IMR-90 (cell line): ENCODE measurements at places on chromosomes 5 and 9. TPM values are rescaled to one million over a fixed set of nuclear protein-coding genes. Genes with fewer than 3 reads are reported as not detected.

IL5 gene
- polyA plus RNA-seq, result not detected in 2 replicates

GRCh38 chr5:31707329-31707728, 68.4 kb downstream of the PDZD2 start:
- no peak overlapping the region for H3K27ac ChIP-seq
- H3K36me3 ChIP-seq, result no peaks in the 10 kb centered on the region
- H3K4me3 ChIP-seq, result no peak overlapping the region
- peaks cover 3% of the 10 kb centered on the region; the same call in 1 of the 2 replicates for H3K27me3 ChIP-seq

DNA sequence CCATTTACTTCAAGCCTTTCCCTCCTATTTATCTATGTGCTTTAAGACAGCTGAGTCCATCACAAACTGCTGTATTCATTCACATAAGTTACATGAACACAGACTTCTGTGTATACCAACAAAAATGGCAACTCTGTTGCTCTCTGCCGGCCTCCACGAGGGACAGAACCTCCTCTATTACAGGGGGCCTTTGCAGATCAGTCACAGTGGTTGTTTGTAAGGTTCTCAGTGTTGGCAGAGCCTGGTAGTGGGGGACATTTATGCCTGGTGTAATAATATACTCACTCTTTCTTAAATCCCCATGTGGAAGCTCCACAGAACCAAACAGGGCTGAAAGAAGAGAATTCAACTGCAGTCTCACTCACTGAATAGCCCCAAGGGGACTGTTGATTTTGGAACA, 76.5 kb downstream of the SLC1A1 start:
- no peak overlapping the region for H3K4me3 ChIP-seq
- no peak for DNase-seq
- H3K4me1 ChIP-seq, result no peaks in the 10 kb centered on the region
- H3K27me3 ChIP-seq, result no peaks in the 10 kb centered on the region; the same call in 1 of the 2 replicates
- H3K27ac ChIP-seq, result no peak overlapping the region

GRCh38 chr9:133058550-133059320, 3.0 kb upstream of the CEL start:
- peaks cover 3% of the 10 kb centered on the region; the same call in 1 of the 2 replicates for H3K4me1 ChIP-seq
- H3K27me3 ChIP-seq, result no peaks in the 10 kb centered on the region
- no peak for DNase-seq
- no peak overlapping the region for H3K4me3 ChIP-seq

- no peak overlapping the region for H3K4me3 ChIP-seq
- DNase-seq, result no peak
- no peaks in the 10 kb centered on the region for H3K36me3 ChIP-seq
- H3K27ac ChIP-seq, result no peak overlapping the region
- no peaks in the 10 kb centered on the region for H3K27me3 ChIP-seq
- H3K4me1 ChIP-seq, result no peaks in the 10 kb centered on the region; the same call in 1 of the 2 replicates
These were observed 384.6 kb upstream of the CD180 start for GRCh38 chr5:67581203-67581602.

GRCh38 chr9:95640336-95640735, 123.6 kb upstream of the PTCH1 start:
- no peaks in the 10 kb centered on the region for H3K36me3 ChIP-seq
- H3K4me1 ChIP-seq, result no peaks in the 10 kb centered on the region
- H3K27ac ChIP-seq, result no peak overlapping the region
- no peak for DNase-seq
- no peak overlapping the region for H3K4me3 ChIP-seq

DNA sequence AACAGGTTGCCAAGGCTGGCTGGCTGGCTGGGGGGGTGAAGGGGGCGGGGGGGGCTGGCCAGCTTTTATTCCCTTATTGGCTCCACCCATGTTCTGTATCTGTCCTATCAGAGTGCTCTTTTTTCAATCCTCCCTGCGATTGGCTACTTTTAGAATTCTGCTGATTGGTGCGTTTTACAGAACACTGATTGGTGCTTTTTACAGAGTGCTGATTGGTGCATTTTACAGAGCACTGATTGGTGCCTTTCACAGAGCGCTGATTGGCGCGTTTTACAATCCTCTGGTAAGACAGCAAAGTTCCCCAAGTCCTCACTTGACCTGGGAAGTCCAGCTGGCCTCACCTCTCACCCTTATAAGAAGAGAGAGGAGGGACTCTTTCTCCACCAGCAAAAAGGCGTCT, 175.9 kb downstream of the ERCC6L2 start:
- H3K27ac ChIP-seq, result no peak overlapping the region
- no peak overlapping the region for H3K4me3 ChIP-seq
- no peak for DNase-seq
- H3K36me3 ChIP-seq, result no peaks in the 10 kb centered on the region
- H3K27me3 ChIP-seq, result peaks cover 42% of the 10 kb centered on the region

- no peaks in the 10 kb centered on the region for H3K36me3 ChIP-seq
- peaks cover 3% of the 10 kb centered on the region for H3K4me1 ChIP-seq
- H3K4me3 ChIP-seq, result no peak overlapping the region
- no peak overlapping the region for H3K27ac ChIP-seq
These were observed 2.1 kb upstream of the NANS start for GRCh38 chr9:98054376-98054951.

TSSK1B gene
- 0.03 TPM in 1 of 2 replicates, not detected in the other for polyA plus RNA-seq

ZNF79 gene
- polyA plus RNA-seq, result 5.3 and 5.6 TPM in 2 replicates

DNA sequence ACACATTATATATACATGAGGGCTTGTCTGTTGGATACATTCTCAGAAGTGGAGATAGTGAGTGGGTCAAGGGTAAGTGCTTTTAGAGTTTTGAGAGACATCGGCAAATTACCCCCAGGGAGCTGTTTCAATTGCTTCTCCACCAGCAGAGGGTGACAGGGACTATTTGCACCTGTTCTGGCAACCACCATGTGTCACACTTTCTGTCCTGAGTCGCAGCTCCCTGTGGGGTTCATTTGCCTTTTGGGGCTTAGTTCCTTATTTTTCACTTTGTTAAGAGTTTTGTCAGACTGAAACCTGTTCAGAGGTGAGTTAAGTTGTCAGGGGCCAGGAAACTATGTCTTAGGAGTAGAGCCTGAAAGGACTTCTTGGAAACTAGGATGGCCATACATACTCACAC, 20.1 kb upstream of the SLC36A1 start:
- H3K4me3 ChIP-seq, result no peak overlapping the region
- no peaks in the 10 kb centered on the region for H3K4me1 ChIP-seq
- H3K27ac ChIP-seq, result no peak overlapping the region

CDKN2B gene
- 7.3 and 8.2 TPM in 2 replicates for polyA plus RNA-seq

DNA sequence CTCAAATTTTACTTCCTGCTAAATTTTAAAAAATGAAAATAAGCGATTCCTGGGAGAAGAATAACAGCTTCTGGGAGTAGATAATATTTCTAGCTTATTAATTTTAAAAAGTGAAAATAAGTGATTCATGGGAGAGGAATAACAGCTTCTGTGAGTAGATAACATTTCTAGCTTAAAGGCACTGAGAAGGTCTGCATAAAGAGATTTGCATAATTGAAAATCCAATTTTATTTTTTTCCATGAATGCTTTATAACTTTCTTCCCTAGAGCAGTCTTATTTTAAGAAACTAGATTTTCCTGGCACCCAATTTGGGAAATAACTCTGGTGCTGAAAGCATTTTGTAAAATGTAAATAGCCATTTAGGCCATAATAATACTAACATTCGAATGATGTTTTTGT, 65.9 kb upstream of the ASTN2 start:
- no peak for DNase-seq
- H3K27ac ChIP-seq, result no peak overlapping the region
- H3K27me3 ChIP-seq, result no peaks in the 10 kb centered on the region
- H3K4me3 ChIP-seq, result no peak overlapping the region
- no peaks in the 10 kb centered on the region for H3K4me1 ChIP-seq
- H3K36me3 ChIP-seq, result no peaks in the 10 kb centered on the region

DNA sequence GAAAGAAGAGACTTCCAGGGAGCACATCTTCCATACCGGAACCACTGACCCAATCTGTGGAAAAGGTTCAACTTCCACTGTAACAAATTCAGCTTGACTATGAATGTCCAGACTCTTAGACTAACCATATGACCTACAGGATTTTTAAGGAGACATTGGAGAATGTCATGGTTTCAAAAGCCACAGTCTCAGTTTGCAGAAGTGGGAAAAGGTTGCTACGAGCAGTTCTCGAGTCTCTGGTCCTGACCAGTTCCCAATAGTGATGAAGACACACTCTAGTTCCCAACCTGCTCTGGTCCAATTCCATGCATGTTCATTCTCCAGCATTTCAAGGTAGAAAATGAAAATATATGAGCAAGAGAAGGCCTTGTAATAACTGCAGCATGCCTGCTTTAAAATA, 158.0 kb downstream of the MAPKAP1 start:
- H3K4me3 ChIP-seq, result no peak overlapping the region
- H3K36me3 ChIP-seq, result 0 out of 2 replicates have a peak, but pooled peaks cover 1% of the 10 kb centered on the region
- peaks cover 21% of the 10 kb centered on the region for H3K4me1 ChIP-seq
- DNase-seq, result no peak
- no peaks in the 10 kb centered on the region for H3K27me3 ChIP-seq

DNA sequence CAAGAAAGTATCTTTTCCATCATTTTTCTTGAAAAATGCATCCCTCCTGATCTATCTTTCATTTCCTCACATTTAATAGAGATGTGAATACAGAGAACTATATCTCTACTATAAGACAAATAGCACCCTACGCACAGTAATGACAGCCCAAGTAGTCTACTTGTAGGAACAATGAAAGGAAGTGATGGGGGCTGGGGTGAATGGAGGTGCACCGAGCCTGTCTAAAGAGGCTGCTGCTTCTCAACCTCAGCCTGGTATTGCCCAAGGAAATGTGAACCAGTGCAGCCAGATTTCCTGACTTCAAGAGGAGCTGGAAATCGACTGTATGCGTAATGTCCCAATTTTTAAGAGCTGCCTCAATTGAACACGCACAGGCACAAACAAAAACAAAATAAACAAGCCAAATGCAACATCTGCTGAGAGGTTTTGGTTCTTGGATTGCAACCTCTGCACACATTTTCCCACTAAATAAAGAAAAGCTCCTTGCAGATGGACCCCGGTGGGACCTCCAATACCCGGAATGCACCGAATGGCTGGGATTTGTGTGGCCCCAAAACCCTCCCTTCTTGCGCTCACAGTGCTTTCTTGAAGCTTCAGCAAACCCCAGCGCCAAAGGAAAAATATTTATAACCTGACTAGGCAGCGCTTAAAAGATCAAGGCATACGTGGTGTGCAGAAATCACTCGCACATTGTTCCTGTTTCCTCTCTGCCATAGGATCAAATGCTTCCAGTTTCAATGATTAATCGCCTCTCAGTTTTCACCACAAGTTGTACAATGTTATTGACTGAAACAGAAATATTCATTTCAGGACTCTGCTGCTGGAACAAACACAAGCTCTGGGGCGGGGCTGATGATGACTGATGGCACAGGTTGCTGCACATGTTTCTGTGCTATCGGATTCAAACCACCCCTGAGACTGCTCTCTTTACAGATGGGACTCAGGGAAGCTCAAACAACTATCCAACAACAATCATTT, 68.3 kb downstream of the KCNIP1 start:
- DNase-seq, result no peak
- no peak overlapping the region for H3K27ac ChIP-seq
- no peaks in the 10 kb centered on the region for H3K4me1 ChIP-seq

DNA sequence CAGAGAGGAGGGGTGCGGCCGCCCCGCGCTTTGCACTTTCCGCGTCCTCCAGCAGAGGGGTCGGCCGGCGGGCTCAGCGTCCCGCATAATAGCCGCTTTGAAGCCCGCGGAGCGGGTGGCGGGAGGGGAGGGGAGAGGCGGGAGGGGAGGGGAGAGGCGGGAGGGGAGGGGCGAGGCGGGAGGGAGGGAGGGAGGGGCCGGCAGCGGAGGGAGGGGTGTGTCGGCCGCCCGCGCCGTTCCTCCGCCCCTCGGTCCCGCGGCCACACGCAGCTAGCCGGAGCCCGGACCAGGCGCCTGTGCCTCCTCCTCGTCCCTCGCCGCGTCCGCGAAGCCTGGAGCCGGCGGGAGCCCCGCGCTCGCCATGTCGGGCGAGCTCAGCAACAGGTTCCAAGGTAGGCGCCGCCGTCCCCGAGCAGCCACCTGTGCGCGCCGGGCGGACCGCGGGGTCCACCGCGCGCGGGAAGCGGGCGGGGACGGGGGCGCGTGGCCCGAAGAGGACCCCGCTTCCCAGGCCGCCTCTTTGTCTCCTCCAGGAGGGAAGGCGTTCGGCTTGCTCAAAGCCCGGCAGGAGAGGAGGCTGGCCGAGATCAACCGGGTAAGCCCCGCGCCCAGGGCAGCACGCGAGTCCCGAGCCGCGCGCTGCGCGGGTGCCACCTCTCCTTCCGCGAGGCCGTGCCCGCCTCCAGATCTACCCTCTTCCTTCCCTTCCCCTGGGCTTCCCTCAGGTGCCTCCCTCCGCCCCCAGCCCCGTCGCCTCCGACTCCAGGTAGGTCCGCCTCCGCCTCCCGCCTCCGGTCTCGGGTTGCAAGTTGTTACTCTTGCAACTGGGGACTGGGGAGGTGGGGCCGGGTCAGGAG, at the start of gene AIF1L:
Gene AIF1L, plus strand, starts transcription at position 263 of the 857 bp plus-strand sequence. Its CDS starts 99 bp downstream, at position 362.
- H3K27ac ChIP-seq, result no peak within 1 kb of the TSS
- H3K36me3 ChIP-seq, result no peaks in the 10 kb centered on the region
- H3K4me1 ChIP-seq, result peaks cover 2% of the 10 kb centered on the region; the same call in 1 of the 2 replicates
- H3K27me3 ChIP-seq, result peaks cover 61% of the 10 kb centered on the region
- DNase-seq, result no peak
- H3K4me3 ChIP-seq, result peak within 1 kb of the TSS; percentile 31

DNA sequence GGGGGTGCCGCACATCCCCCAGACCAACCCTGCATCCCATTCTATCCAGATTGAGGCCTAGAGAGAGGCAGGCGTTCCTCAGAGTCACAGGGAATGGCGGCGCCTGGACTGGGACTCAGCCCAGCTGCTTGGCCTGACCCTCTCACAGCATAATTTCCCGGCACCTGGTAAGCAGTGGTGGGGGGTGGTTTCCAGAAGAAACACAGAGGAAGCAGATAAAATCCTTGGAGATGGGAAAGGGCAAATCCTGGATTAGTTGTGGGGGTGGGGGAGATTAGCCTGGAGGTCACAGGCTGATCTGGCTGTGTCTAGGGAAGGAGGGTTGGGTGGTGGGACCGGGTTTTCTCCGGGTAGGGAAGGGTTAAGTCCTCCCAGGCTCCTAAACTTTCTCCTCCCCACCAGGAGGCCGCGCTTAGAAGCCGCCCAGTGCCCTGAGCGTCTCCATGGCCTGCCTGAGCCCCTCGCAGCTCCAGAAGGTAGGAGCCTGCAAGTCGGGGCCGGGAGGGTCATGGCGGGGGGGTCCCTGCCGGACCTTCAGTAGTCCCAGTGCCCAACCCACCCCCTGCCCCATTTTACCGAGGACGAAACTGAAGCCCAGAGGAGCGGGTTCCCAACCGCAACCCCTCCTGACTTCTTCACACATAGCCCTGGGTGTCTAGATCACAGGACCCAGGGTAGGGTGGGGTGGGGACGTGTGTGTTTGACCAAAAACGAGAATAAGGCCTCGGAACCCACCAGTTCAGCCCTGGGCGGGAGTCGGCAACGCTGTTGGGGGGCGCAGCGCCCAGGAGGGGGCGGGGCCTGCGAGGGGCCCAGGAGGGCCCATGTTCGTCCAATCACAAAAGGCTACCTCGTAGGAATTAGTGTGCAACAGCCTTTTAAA, 1.3 kb downstream of the PHYHD1 start:
- DNase-seq, result peak; percentile 50
- peak overlapping the region; percentile 75 for H3K27ac ChIP-seq
- peak overlapping the region; percentile 35 for H3K4me3 ChIP-seq
- H3K36me3 ChIP-seq, result peaks cover 13% of the 10 kb centered on the region
- peaks cover 15% of the 10 kb centered on the region for H3K4me1 ChIP-seq
